Activated T-helper 2 cell treated with anti-CD3 and anti-CD28 coated beads, Interferon-gamma antibody, Interleukin-2, Interleukin-4, amounts not matched to agents 10 μg/mL and 5 μg/mL and 100 μg/mL, durations not matched to agents 14 hours and 24 hours and 36 hours (primary cell): ENCODE measurements at places on chromosomes 13 and 19.

DNA sequence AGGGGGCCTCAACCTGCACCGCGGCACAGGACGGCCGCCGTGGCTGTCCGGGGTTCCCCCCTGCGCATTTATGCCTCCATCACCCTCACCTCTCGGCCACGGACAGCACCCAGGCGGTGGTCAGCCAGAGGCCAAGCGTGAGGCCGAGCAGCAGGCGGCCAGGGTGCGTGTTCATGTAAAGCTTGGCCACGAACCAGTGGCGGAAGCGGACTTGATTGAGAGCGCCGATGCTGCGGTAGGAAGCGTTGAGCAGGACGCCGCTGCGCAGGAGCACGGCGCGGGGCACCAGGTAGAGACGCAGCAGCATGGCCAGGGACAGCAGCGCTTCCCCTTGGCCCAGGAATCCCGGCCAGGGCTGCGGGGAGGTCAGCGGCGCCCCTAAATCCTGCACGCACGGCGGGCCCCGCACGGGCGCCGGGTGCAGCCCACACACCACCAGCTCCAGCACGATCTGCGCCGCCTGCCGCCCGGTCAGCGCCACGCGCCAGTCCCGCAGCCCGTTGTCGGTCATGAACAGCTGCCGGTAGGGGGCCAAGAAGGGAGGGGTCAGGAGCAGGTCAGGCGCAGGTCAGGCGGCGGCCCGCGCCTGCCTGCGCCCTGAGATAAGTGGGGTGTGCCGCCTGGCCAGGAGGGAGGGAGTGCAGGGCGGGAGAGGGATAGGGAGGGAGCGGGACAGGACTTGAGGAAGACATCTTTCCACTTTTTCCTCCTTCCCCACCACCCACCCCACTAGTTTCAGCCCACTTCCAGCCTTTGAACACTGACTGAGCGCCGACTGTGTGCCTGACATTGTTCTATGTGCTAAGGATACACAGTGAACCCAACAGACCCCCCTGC, 6.5 kb downstream of the KCNN4 start:
- no peaks in the 10 kb centered on the region for H3K27me3 ChIP-seq
- DNase-seq, result no peak
- H3K4me1 ChIP-seq, result peaks cover 36% of the 10 kb centered on the region
- no peak overlapping the region for H3K27ac ChIP-seq

- H3K27ac ChIP-seq, result no peak overlapping the region
- H3K4me3 ChIP-seq, result no peak overlapping the region
- H3K36me3 ChIP-seq, result no peaks in the 10 kb centered on the region
- peaks cover 3% of the 10 kb centered on the region for H3K27me3 ChIP-seq
- H3K4me1 ChIP-seq, result peaks cover 13% of the 10 kb centered on the region
- no peak for DNase-seq
Measured at GRCh38 chr13:102192858-102193257, 209.0 kb downstream of the FGF14 start.

DNA sequence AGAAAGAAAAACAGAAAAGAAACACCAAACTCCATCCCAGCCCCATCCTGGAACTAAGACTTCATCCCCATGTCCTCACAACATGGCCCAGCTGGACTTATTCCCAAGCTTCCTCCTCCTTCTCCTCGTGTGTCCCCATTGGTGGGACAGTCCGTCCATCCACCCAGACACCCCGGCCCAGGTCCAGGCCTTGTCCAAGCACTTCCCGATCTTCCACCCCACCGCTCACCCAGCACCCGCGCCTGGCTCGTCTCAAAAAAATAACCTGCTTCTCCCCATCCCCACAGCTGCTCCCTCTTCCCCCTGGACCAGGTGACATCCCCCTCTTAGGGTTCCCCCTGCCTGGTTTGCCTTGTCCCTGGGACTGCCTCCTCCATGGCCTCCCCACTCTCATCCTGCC, 1.4 kb upstream of the FCER2 start:
- H3K36me3 ChIP-seq, result no peaks in the 10 kb centered on the region
- peaks cover 29% of the 10 kb centered on the region for H3K4me1 ChIP-seq
- H3K4me3 ChIP-seq, result no peak overlapping the region
- no peak overlapping the region for H3K27ac ChIP-seq
- no peak for DNase-seq
- peaks cover 16% of the 10 kb centered on the region for H3K27me3 ChIP-seq

GRCh38 chr13:35930665-35931631, 200.2 kb downstream of the DCLK1 start:
- no peak for DNase-seq
- H3K4me1 ChIP-seq, result no peaks in the 10 kb centered on the region
- no peaks in the 10 kb centered on the region for H3K36me3 ChIP-seq
- no peak overlapping the region for H3K27ac ChIP-seq
- H3K4me3 ChIP-seq, result no peak overlapping the region
